ENCODE measurements at places on chromosomes 2 and 18.

DNA sequence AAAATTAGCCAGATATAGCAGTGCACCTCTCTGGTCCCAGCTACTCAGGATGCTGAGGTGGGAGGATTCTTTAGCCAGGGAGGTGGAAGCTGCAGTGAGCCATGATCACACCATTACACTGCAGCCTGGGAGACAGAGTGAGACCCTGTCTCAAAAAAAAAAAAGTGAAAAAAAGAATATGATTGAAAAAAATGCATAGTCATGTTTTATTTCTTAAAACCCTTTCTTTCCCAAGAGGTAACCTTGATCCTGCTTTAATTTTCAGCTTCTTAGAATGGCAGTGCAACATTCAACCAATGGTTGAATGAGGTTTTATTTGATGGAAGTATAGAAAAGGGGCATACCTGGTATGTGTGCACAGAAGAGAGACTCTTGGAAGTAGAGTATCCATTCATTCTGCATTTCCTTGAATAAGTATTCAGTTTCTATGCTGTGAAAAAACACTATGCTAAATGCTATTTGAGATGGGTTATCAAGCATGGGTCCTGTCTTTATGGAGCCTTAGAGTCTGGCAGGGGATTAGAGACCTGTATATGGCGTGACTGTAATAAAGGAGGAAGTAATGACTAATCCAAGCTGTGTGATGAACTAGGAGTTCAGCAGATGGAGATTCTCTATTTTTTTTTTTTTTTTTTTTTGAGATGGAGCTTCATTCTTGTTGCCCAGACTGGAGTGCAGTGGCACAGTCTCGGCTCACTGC is 146.3 kb downstream of the WDSUB1 start:
- no peak for DNase-seq

GRCh38 chr2:207768168-207768865 is 1.4 kb downstream of the FZD5 start:
- DNase-seq = no peak

GRCh38 chr18:13051159-13051558 is 60.0 kb downstream of the CEP192 start:
- DNase-seq = no peak

GRCh38 chr18:26052505-26052904 is 37.9 kb downstream of the SS18 start:
- DNase-seq = no peak

GRCh38 chr2:234967201-234967869 is 15.5 kb downstream of the SH3BP4 start:
- DNase-seq = no peak

DNA sequence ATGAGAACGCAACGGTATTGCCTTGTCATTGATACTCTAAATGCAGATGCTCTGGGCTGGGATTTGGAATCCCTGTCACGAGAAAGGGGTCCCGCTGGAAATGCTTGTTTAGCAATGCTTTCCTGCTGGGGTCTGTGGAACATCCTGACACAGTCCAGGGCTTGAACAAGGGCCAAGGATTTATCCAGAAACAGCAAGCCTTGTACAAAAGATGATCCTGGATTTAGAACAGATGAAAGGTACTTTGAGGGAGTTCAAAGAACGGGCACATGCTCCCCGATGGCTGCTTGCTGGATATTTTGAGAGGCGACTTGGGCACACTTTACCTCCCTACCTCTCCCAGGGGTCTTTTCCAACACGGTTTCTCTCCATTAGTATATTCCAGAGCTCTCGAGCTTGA is 108.1 kb upstream of the CELF4 start:
- no peak for DNase-seq

GRCh38 chr2:12824351-12824777 is 107.6 kb downstream of the TRIB2 start:
- DNase-seq = no peak

- DNase-seq = no peak
Measured at GRCh38 chr2:65420712-65421431, 11.5 kb downstream of the SPRED2 start.

GRCh38 chr2:122531290-122532071 is 776.0 kb downstream of the TSN start:
- no peak for DNase-seq

DNA sequence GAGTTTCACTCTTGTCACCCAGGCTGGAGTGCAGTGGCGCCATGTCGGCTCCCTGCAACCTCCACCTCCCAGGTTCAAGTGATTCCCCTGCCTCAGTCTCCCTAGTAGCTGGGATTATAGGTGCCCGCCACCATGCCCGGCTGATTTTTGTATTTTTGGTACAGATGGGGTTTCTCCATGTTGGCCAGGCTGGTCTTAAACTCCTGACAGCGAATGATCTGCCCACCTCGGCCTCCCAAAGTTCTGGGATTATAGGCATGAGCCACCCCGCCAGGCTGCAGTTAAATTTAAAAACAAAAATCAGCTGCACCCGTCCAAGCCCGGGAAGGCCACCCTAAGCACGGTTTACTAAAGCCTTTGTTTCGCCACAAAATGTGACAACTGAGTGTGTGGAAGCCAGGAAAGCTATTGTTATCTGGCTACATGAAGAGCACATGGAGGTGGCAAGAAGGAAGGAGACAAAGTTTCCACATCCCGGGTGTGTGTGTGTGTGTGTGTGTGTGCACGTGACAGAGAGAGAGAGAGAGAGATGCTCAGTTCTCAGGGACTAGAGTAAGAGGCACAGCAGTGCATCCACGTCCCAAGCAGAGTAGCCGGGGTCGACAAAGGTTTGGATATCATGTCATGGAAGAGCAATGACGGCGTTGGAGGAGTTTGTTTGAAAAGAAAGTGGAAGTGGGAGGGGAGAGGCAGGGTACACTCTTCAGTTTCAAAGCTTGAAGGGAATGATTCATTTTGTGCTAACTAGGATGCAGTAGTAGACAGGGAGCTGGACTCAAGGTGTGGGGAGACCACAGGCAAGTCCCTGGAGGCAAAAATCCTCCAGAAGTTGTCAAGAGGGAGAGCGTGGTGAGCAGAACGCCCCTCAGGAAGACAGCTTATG is 20.1 kb downstream of the INPP5D start:
- no peak for DNase-seq

GRCh38 chr2:160293391-160294091 is 93.5 kb upstream of the ITGB6 start:
- no peak for DNase-seq

DNA sequence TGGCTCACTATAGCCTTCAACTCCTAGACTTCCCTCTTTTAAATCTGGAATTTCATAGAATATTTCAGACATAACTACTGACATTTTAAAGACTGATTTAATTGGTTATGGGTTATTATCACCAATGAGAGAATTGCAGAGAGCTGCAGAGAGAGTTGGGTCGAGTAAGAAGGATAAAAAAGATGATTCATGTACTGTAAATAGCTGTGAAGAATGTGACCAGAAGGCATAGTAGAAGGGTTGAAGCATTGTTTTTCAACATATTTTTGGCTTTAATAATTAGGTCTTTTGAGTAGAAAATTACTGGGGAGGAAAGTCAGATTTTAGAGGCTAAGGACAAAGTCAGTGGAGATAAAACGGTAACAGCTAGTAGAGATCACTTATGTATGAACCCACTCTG is 503.2 kb upstream of the SLC8A1 start:
- DNase-seq = no peak

DNA sequence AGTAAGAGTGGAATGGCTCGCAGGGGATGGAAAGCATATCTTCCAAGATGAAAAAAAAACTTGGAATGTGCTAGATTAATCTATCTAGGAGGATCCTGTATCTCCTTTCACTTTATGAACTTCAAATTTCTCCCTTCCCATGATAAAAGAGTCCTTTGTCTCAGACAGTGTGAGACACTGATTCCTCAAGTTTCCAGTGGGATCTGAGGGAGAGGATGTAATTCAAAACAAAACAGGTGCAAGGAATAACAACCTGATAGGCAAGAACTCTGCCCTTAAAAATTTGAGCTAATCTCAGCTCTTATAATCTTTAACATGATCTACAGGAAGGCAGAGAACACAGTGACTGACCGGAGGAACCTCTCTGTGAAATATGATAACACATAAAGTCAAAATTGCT is 162.0 kb upstream of the ZFP36L2 start:
- no peak for DNase-seq

DNA sequence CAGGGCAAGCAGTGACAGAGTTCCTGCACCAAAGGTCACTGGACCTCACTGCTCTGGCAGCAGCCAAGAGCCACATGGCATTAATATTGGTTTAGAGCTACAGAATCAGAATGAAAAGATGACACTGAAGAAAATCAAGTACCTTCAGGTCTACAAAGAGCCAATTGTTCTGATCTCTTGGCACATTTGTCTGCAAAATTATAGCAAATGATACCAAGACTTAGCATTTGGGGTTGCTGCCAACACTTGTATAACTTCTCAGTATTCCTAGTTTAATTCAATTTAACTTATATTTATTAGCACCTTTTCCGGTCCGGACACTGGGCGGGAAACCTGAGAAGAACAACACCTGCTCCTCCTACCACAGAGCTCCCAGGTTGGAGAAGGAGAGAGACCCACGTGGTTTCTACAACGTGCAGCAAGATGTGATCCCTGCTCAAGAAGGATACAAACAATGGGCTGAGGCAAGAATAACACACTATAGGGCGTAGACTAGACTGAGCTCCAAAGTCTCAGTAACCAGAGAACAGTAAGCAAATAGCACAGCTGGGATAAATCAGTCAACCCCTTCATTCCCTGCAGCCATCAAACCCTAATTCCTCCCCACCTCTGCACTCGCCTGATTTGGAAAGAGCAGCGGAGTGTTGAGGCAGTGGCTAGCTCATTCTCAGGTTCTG is 2.4 kb downstream of the LRRC30 start:
- DNase-seq = no peak

DNA sequence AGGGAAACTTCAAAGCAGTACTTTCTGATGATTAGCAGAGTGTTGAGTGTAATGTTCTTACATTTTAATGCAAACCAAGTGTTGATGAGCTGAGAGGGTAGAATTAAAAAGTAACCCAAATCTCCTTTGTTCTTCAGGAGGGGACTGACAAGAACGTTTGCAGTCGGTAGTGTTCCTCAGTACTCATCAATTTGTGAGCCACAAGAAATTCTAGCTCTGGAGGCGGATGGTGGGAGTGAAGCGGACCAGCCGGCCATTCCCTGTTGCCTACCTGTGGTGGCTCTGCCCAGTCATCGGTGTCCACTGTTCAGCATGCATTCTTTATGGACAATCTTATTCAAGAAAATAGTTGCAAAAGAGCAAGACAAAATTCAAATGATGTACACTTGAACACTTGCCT is 438.6 kb upstream of the POU3F3 start:
- DNase-seq = no peak

- DNase-seq = no peak
Measured at GRCh38 chr18:42798606-42799170, 316.8 kb downstream of the RIT2 start.

- no peak for DNase-seq
Measured at GRCh38 chr2:64283006-64283570, 138.9 kb upstream of the PELI1 start.

DNA sequence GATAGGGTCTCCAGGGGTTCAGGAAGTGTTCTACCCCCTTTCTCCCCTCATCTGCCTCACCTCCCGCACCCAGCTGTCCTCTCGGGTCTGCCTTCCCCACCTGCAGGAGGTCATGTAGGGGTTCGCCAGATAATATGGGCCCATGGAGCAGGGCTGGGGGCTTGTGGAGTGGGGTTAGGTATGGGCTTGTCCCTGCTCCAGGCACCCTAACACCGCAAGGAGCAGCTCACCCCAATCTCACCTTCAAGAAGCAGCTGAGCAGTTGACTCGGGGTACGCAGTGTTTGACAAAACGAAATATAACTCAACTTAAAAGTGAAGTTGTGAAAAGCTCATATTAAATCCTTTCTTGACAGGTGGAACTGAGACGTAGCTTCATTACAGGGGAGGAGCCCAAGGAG is 99.6 kb downstream of the CTIF start:
- DNase-seq = no peak

DNA sequence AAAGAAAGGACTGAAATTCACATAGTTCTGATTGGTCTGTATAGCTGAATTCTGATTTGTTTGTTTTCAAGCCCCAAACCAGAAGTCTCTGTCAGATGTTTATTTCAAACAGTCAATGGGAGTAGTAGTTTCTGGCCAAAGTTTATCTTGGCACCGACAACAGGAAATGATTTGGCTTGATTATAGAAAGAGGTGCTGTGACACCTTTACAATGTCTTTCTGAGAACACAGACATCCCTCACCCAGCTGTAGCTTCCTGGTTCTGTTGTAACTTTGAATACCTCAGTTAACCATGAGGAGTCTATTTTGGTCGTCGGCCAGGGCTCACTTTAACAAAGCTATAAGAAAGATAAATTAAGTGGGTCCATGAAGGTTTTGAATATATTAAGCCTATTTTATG is 545.0 kb upstream of the ZNF804A start:
- no peak for DNase-seq

GRCh38 chr2:236159778-236160170 is 8.4 kb downstream of the GBX2 start:
- DNase-seq = no peak

DNA sequence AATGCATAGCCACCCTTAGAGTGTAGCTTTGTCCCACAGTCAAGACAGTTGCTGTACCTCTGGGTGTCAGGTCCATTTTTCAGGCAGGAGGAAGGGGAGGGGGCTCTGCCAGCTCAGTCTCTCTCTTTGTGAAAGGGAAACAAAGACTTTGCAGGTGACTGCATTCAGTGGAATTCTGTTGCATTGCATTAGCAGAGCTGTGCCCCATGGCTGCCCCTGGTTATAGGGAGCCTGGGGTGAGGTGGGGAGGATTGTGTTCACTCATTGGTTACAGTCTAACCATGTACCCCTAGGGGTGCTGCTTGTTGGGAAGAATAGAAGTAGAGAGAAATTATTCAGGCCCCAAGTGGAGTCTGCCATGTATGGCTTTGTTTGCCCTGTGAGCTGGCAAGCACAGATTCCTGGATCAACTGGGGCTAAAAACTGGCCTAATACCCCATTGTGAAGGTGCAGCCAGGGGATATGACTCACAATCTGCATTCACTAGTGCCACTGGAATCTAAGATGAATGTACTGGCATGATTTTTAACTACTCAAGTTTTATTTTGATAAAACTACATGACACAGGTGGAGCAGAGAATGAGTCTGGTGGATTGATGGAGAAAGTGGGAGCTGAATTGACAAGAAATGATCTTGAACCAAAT is 118.4 kb downstream of the SH3BP4 start:
- no peak for DNase-seq

DNA sequence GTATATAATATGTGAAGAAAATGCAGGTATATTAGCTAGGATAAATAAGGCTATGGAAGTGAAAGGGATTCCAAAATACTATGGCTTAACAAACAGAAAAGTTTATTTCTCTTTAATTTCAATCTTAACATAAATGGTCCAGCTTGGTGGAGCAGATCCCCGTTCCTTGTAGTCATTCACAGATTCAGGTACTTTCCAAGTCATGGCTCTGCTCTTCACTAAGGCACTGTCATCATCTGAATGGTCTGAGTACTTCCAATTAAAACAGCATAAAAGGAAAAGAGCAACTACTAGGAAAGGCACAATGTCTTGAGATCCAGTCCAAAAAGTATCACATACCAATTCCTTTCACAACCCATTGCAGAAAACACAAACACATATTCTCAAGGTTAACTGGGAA is 63.4 kb downstream of the OLA1 start:
- no peak for DNase-seq

DNA sequence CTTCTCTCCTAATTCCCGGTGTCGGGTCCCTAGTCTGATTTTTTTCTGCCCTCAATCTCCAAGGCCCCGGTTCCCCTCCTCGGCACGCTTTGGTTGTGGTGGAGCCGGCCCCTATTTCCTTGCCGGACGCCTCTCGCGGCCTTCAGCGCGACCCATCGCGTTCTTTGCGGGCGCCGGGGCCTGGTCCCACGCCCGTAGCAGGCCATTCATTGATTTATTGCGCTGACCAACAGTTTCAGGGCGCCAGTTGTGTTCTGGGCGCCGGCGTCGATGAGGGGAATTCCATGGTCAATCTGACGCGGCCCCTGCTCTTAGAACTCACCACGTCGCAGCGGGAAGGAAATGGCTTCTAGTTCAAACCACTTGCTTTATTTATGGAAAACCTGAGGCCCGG is 396 bp downstream of the CNOT9 start:
- peak; percentile 49 for DNase-seq
